Cardiac septum (tissue), 1 donor: ENCODE measurements at places on chromosomes 12 and 14. TPM values are rescaled to one million over a fixed set of nuclear protein-coding genes. Genes with fewer than 3 reads are reported as not detected.

The PTHLH gene
- total RNA-seq: 1.9 TPM

The TMEM121 gene
- total RNA-seq: 1.3 TPM

- no peak for DNase-seq
These were observed 8.4 kb downstream of the GSC start for GRCh38 chr14:94761348-94761996.

GRCh38 chr14:99454246-99454645, 26.4 kb downstream of the SETD3 start:
- no peak for DNase-seq

- DNase-seq: no peak
These were observed 10.1 kb upstream of the ARID4A start for GRCh38 chr14:58288106-58288792.
